ENCODE measurements at places on chromosomes 12 and 14. TPM values are rescaled to one million over a fixed set of nuclear protein-coding genes. Genes with fewer than 3 reads are reported as not detected.

GRCh38 chr12:30818562-30818961, 63.8 kb upstream of the CAPRIN2 start:
- DNase-seq, result no peak

DNA sequence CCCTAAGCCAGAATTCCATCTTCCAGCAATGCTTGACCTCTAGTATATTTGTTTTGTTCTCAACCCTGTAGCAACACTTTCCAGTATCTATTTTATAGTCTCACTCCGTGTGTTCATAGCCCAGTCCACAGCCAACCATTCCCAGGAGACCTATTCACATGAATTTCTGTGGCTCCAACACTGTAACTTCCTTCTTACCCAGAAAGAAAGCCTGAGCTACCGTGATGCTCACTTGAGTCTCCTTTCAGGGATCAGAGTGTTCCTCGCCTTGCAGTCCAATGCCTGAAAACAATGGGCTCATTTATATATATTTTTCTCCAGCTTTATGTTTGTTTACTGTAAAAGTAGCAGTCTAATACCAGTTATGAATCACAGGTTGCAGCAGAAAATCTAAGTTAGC, 645.0 kb upstream of the NOVA1 start:
- no peak for DNase-seq

DNA sequence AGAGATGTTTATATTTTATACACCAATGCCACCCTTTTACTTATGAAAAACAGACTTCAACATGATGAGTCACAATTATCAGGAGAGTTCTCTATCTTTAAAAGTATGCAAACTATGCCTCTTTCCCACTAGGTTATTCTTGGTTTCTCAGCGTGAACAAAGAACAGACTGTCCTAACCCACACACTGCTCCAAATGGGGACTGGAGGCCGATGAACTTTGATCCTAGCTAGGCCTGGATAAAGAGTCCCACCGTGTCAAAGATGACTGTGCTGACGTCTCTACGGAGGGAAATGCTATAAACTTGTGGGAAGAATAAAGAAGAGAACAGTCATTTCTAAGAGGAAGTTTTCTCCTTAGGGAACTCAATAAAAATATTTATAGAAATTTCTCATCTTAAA, 160.1 kb downstream of the EPS8 start:
- DNase-seq, result no peak

DNA sequence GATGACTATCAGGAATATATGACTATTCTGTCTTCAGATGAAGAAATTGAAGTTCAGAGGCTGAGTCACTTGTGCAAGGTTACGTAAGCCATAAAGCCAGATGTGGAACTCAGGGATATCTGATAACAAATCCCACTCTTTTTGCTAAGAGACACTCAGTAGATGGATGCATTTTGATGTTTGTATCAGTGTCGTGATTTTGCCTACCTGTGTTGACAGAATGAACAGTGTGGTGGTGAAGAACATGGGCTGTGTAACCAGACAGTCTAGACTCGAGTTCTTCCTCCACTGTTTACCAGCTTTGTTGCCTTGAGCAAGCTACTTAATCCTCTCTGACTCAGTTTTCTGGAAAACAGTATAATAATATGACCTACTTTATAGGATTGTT, 93.9 kb downstream of the DAAM1 start:
- DNase-seq, result no peak

The C12orf54 gene
- not detected for total RNA-seq

The KCNA5 gene
- 2.9 TPM for total RNA-seq

All from cerebellum (tissue), 4 donors.